Ecto neural progenitor cell (in vitro differentiated cells): ENCODE measurements at places on chromosomes 7 and 10.

DNA sequence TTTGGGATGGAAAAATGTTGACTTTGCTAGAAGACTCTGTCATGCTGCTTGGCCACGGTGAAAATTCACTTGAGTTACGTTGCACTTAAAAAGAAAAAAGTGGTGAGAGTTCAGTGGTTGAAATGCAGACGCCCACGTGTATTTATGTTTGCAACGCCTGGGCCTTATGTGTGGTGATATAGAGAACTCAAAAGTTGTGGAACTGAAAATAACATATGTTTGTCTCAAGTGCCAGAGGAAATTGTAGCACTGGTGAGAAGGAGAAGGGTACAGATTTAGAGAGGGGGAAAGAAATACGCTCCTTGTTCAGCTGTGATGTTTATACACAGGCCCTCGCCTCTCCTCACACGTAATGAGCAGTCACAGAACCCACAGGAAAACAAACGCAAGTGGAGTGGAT, 73.6 kb downstream of the EMX2 start:
- peak; percentile 5 for DNase-seq

DNA sequence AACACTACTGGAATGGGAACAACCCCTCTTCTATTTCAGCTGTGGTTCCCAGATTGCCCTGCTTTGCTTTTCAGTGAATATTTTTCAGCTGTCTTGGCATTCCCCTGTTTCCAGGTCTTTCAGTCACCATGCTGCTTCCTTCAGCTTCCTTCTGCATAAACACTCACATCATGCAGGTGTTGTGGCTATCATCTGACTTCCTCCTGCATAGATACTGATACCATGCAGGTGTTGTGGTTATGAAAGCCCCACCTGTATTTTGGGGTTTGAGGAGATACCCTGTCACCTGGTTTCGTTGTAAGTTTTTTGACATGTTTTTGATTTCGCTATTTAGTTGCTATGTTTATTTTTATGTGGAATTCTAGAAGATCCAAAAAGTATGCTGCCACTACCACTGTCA, 71.5 kb downstream of the SLC35B4 start:
- DNase-seq = no peak

- DNase-seq = no peak
Observed at GRCh38 chr7:50664461-50664922, 99.3 kb upstream of the DDC start.

GRCh38 chr7:47405921-47406800, 175.8 kb downstream of the TNS3 start:
- no peak for DNase-seq

DNA sequence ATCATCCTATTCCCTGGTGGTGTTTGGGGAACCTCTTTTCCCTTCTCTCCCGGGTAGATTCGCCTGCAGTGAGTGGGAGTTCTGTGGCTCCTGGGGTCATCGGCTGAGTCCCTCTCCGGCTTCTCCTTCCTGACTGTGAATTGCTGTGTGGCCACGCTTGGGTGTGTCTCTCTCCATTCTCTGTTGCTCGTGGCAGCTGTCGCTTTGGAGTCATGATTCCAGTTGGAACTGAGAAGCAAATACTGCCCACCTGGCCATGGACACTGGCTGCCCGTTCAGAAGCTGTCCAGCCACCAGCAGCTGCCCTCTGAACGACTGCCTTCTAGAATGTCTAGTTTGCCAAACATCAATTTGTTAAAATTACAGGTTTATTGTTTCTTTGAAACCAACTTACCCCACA, 23.1 kb upstream of the PITRM1 start:
- no peak for DNase-seq

- DNase-seq = no peak
Observed at GRCh38 chr7:139799586-139799985, 21.8 kb upstream of the HIPK2 start.

DNA sequence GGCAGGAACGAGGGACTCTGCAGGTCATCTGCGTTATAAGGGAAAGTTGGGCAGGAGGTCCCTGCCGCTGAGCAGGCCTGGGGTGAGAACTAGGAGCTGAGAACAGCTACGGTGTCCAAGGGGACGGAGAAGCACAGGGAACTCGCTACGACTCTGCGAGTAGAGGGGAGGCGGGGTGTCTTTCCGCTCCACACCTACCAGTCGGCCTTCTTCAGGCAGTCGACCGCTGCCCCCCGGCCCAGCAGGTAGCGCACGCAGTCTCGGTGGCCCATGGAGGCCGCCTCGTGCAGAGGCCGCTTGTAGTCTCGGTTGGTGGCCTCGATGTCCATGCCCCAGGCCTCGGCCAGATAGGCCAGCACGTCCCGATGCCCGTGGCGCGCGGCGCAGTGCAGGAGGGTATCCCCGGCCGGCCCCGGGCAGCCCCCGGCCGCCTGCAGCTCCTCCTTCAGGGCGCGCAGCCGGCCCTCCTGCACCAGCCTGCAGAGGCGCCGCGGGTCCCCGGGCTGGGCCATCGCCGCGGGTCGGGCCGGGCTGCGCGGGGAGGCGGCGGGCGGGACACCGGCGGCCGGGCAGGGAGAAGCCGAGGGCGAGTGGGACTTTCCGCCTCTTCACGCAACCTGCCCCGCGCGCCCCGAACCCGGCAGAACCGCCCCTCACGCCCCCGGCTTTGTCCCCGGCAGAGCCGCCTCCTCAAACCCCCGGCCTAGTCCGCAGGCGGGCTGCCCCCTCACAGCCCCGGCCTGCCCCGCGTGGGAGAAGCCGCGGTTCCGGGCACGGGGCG, 660 bp downstream of the ANKRD16 start:
- DNase-seq = peak; percentile 82

- no peak for DNase-seq
Observed at GRCh38 chr10:118865998-118866693, 111.4 kb upstream of the CACUL1 start.

GRCh38 chr7:88339195-88339922, 32.7 kb upstream of the STEAP4 start:
- no peak for DNase-seq

- DNase-seq = no peak
Observed at GRCh38 chr10:2340831-2341647, 603.7 kb upstream of the ADARB2 start.

GRCh38 chr10:51907361-51907760, 208.0 kb upstream of the CSTF2T start:
- no peak for DNase-seq

DNA sequence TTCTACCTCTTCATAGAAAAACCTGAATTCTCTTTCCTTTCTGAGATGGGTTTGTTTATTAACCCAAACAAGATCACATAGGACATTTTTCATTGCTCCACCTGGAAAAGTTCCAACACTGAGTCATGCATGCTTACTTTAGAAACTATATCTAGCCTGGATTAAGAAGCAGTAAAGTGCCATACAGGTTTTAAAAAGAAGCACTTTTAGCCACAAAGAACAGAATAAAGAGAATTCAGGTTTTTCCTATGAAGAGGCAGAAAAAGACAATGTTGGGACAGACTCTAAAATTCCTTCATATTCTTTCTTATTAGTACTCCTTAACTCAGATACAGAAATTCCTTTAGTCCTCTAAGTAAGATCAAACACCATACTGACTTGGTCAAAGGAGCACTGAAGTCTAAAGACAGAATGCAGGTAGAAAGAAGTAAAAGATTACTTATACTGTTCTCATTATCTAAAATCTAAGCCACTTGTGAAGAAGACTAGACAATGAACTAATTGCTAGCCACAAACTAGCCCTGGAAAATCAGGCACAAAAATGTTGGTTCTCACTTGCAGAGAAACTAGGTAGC, 241.3 kb downstream of the ANK3 start:
- no peak for DNase-seq

- DNase-seq = no peak
Observed at GRCh38 chr7:5232485-5232837, 42.4 kb downstream of the WIPI2 start.

- no peak for DNase-seq
Observed at GRCh38 chr7:137001041-137001440, 132.6 kb downstream of the CHRM2 start.

- DNase-seq = no peak
Observed at GRCh38 chr7:43119371-43120075, 7.1 kb downstream of the HECW1 start.

GRCh38 chr7:39265641-39266591, 288.2 kb downstream of the POU6F2 start:
- DNase-seq = no peak

DNA sequence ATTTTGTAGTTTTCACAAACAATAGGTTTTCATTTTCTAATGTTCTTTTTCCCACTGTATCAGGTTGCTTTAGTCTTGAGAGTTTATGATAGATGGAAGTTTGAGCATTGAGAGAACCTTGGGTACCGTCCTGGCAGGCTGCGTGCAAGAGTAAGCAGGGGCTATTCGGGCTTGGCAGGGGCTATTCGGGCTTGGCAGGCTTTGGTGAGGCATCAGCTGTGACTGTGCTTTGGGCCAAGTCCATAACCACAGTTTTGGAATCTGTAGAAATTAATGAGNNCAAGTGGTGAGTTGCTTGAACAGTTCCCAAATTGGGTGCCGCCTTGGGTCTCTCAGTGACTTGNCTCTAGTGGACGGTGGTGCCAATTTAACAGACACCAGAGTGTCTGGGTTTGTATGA, 424.6 kb downstream of the PAXIP1 start:
- no peak for DNase-seq

- peak; percentile 49 for DNase-seq
Observed at GRCh38 chr10:105950410-105950809, 1214.1 kb downstream of the SORCS1 start.

GRCh38 chr7:137923380-137923779, 76.6 kb upstream of the DGKI start:
- DNase-seq = no peak

DNA sequence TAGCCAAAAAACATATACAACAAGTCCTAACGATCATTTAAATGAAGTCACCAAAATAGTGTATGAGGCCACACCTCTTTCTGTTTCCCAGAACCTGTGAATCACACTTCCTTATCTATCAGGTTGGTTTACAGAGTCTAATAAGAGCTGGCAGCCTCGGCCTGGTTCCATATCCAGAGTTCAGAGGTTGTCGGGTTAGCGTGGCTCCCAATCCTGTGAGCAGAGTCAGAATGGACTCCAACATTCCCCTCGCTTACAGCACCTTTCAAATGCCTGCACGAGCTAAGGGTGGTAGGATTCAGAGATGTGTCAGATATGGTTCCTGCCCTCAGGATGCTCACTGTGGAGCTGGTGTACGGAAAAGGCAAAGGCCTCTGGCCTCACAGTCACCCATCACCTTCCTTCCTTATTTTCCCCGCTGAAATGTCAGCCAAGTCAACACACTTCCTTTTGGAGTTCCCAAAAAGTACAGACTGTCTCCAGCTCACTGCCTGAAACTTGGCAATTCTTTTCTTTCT, 6.0 kb downstream of the IL15RA start:
- DNase-seq = no peak

- no peak for DNase-seq
Observed at GRCh38 chr7:24858108-24858977, 101.1 kb upstream of the GSDME start.

GRCh38 chr7:33039903-33040292, 22.7 kb downstream of the NT5C3A start:
- DNase-seq = no peak

- DNase-seq = no peak
Observed at GRCh38 chr7:32079510-32079909, 9.3 kb upstream of the PDE1C start.
